Astrocyte (in vitro differentiated cells and primary cell): ENCODE measurements at places on chromosomes 3 and 15. TPM values are rescaled to one million over a fixed set of nuclear protein-coding genes. Genes with fewer than 3 reads are reported as not detected.

- DNase-seq = peak; percentile 81
- no peak overlapping the region for H3K4me3 ChIP-seq
- no peaks in the 10 kb centered on the region for H3K27me3 ChIP-seq
- H3K36me3 ChIP-seq = peaks cover 7% of the 10 kb centered on the region
- H3K27ac ChIP-seq = no peak overlapping the region
Observed at GRCh38 chr3:48433472-48434118, 3.7 kb upstream of the PLXNB1 start.

GRCh38 chr3:190716961-190717360 is 145.5 kb downstream of the GMNC start:
- no peak for DNase-seq
- no peaks in the 10 kb centered on the region for H3K27me3 ChIP-seq
- no peak overlapping the region for H3K4me3 ChIP-seq
- H3K4me1 ChIP-seq = peaks cover 4% of the 10 kb centered on the region
- no peaks in the 10 kb centered on the region for H3K36me3 ChIP-seq

- no peak for DNase-seq
- peaks cover 3% of the 10 kb centered on the region for H3K4me1 ChIP-seq
Observed at GRCh38 chr3:11619946-11620652, 23.6 kb downstream of the VGLL4 start.

DNA sequence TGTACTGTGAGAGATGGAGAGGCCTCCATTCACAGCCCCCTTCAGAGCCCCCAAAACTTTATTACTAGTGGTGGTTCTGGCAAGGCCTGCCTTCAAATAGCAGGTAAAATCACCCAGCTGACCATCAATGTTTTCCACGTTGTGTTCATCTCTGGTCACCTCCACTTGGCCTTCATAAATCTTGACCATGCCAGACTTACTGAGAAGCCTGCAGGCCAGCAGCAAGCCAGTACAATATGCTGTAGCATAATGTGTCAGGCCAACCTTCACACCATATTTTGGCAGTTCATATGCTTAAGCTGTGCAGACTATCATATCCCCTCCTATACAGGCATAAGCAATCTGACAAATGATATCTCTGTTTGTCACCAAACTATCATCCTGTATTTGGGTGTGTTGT is 62.1 kb downstream of the ZNF621 start:
- no peak overlapping the region for H3K4me3 ChIP-seq
- peaks cover 30% of the 10 kb centered on the region for H3K27me3 ChIP-seq
- no peaks in the 10 kb centered on the region for H3K4me1 ChIP-seq
- H3K27ac ChIP-seq = no peak overlapping the region
- no peaks in the 10 kb centered on the region for H3K36me3 ChIP-seq
- no peak for DNase-seq

GRCh38 chr15:55222588-55222987 is 25.8 kb upstream of the RSL24D1 start:
- no peak overlapping the region for H3K27ac ChIP-seq
- DNase-seq = no peak
- no peak overlapping the region for H3K4me3 ChIP-seq
- no peaks in the 10 kb centered on the region for H3K36me3 ChIP-seq
- H3K4me1 ChIP-seq = peaks cover 14% of the 10 kb centered on the region

- H3K4me1 ChIP-seq = peaks cover 5% of the 10 kb centered on the region
- no peaks in the 10 kb centered on the region for H3K27me3 ChIP-seq
- DNase-seq = no peak
- H3K4me3 ChIP-seq = no peak overlapping the region
Observed at GRCh38 chr15:29308299-29308698, 38.7 kb upstream of the NSMCE3 start.

DNA sequence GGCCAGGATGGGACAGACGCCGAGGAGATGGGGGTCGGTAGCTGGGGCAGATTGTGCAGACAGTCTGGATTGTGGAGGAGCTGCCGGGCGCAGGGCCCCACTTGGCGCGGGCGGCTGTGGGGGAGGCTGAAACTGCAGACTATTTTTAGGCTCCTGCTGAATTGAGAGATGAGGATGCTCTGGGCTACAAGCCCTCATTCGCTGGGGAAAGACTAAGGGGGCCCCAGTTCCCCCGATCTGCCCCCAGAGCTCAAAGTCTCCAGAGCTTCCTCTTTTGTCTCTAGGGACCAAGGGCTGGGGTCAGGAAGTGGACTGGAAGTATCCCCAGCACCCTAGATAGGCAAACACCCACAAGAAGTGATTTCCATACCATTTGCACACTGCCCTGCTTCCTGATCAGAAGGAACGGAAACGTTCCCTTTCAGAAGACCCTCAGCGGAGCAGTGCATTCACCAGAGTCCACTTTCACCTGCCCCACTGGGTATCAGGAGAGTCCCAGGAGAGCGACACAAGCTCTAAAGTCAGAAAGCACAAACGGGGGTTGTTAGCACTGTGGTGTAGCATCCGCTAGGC is 29.7 kb downstream of the SEMA7A start:
- no peaks in the 10 kb centered on the region for H3K36me3 ChIP-seq
- H3K4me1 ChIP-seq = peaks cover 86% of the 10 kb centered on the region
- H3K27ac ChIP-seq = peak overlapping the region; percentile 34
- no peak for DNase-seq
- no peaks in the 10 kb centered on the region for H3K27me3 ChIP-seq

- no peak overlapping the region for H3K4me3 ChIP-seq
- no peak overlapping the region for H3K27ac ChIP-seq
- no peak for DNase-seq
- H3K36me3 ChIP-seq = no peaks in the 10 kb centered on the region
- H3K4me1 ChIP-seq = no peaks in the 10 kb centered on the region
Observed at GRCh38 chr15:49741712-49742111, 120.9 kb downstream of the DTWD1 start.

DNA sequence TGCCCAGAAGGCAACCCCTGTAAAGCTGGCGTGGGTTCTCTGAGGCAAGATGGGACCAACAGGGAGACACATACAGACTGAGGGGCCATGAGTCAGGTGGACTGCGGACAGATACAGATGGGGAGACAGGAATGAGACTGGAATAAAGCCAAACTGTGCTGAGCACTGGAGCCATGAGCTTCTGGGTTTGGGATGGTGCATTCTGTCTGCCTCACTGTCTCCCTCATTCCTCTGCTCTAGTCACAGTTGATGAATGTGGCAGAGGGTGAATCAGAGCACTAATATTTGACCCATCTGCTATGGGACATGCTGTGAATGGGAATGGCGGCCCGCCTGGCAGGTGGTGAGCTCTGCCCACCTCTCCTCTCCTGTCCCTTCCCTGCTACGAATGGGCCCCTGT is 262.9 kb downstream of the EPHB1 start:
- no peaks in the 10 kb centered on the region for H3K4me1 ChIP-seq
- no peak for DNase-seq
- H3K27me3 ChIP-seq = no peaks in the 10 kb centered on the region
- H3K4me3 ChIP-seq = no peak overlapping the region

DNA sequence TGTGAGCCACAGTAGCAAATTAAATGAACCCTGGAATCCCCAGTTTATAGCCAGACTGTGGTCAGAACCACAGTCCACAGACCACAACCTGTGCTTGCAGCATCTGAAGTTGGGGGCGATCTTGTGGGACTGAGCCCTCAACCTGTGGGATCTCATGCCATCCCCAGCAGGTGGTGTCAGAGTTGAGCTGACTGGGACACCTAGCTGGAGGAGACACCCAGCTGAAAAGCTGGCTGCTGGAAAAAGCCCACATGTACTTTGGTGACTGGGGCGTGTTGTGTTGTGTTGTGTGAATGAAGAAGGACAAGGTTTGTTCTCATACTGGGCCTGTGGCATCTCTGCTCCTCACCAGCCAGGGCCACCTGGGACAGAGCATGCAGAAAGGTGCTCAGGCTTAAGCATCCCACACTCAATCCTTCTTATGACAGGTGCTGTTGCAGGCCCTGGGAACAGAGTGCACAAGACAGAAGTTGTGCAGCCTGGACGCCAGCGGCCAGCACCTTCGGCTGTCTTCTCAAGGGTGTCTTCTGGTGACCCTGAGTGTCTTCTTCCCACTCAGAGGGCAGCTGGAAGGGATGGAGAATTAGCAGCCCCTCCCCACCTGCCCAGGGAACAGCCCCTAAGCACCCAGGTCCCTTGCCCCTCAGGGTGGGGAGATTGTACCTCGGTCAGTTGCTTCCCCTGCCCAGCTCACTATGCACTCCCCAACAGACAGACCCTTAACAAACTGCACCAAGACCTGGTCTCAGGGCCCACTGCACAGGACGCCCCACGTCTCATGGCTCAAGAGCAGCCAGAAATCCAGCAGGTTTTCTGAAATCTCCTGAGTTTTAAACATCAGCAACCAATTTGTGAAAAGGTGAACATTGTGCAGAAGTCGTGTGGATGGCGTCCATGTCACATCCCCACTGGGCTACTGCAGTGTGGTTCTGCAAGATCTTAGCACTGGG is 2.2 kb upstream of the UROC1 start:
- no peaks in the 10 kb centered on the region for H3K36me3 ChIP-seq
- peaks cover 7% of the 10 kb centered on the region for H3K4me1 ChIP-seq
- no peak overlapping the region for H3K27ac ChIP-seq
- no peak overlapping the region for H3K4me3 ChIP-seq

DNA sequence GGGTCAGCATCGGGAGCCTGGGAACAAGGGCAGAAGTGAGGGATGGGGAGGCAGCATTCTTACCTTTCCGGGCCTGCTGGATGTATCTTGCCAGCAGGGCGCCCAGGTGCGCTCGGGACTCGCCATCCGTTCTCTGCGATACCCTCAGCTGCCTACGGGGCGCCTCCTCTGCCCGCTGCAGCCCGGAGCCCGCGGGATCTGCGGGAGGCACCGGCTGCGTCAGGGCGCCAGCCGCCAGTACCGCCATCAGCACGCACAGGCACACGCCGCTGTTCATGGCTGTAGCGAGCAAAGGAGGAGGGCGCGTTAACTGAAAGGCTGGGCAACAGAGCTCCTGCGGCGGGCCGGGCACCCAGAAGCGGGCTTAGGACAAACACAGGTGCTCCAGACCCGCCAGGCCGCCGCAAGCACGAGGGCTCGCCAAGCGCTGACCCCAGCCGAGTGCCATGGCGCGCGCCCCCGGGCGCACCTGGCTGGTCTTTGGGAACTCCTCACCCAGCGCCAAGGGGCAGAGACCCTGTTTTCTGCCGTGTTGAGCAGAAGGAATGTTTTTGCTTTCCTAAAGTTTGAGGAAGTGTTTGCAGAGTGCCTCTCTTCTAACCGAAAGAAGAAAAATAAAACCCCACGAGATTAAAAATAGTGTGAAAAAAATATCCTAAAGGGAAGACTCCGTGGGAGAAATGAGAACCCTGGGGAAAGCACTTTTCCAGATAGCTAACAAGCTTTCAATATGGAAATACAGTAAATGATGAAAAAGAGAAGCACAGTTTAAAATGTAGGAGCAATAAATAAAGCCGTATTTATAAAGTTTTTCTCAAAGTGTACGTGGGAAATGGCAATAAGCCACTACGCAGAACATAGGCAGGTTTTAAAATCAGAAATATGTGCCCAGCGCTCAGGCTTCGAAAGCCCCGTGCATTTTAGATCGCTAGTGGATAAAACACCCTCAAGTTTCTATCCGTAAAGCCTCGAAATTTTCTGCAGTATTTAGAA is 2.3 kb downstream of the CCK start:
- DNase-seq = no peak
- H3K4me1 ChIP-seq = peaks cover 14% of the 10 kb centered on the region
- no peaks in the 10 kb centered on the region for H3K36me3 ChIP-seq
- peak overlapping the region; percentile 19 for H3K4me3 ChIP-seq
- H3K27me3 ChIP-seq = peaks cover 33% of the 10 kb centered on the region

DNA sequence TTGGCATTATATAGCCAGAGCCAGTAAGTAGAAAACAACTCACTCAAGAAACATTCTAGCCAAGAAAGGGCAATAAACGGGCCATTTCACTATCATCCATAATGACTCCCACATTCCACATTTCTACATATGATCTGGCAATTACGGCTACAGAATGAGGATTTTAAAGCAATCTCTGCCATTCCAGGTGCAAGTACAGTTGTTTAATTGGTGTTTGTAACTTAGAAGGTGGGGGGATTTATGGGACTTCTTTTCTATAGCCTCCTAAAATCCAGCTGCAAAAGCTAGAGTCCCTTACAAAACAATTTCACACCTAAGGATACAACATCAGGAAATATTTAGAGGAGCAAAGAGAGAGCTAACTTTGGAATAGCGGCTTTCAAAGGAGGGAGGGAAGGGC is 295.4 kb upstream of the RORA start:
- H3K4me3 ChIP-seq = no peak overlapping the region
- no peak overlapping the region for H3K27ac ChIP-seq
- no peaks in the 10 kb centered on the region for H3K4me1 ChIP-seq
- H3K27me3 ChIP-seq = no peaks in the 10 kb centered on the region

- H3K27me3 ChIP-seq = no peaks in the 10 kb centered on the region
- DNase-seq = peak; percentile 71
- H3K36me3 ChIP-seq = no peaks in the 10 kb centered on the region
- H3K4me3 ChIP-seq = peak overlapping the region; percentile 15
Observed at GRCh38 chr3:157130467-157131251, 29.3 kb downstream of the CCNL1 start.

- DNase-seq = no peak
- no peak overlapping the region for H3K4me3 ChIP-seq
- peaks cover 2% of the 10 kb centered on the region for H3K27me3 ChIP-seq
- H3K36me3 ChIP-seq = no peaks in the 10 kb centered on the region
- no peak overlapping the region for H3K27ac ChIP-seq
- no peaks in the 10 kb centered on the region for H3K4me1 ChIP-seq
Observed at GRCh38 chr3:170640737-170641171, 54.9 kb upstream of the SLC7A14 start.

- no peaks in the 10 kb centered on the region for H3K27me3 ChIP-seq
- no peak overlapping the region for H3K4me3 ChIP-seq
- DNase-seq = no peak
- H3K27ac ChIP-seq = no peak overlapping the region
Observed at GRCh38 chr3:57680046-57680445, 12.8 kb downstream of the DENND6A start.

GRCh38 chr3:52226229-52226817 is 878 bp upstream of the TLR9 start:
- H3K27me3 ChIP-seq = no peaks in the 10 kb centered on the region
- H3K4me1 ChIP-seq = no peaks in the 10 kb centered on the region
- peaks cover 11% of the 10 kb centered on the region for H3K36me3 ChIP-seq
- DNase-seq = no peak
- H3K27ac ChIP-seq = no peak overlapping the region

- H3K27ac ChIP-seq = no peak overlapping the region
- no peaks in the 10 kb centered on the region for H3K4me1 ChIP-seq
- no peaks in the 10 kb centered on the region for H3K27me3 ChIP-seq
Observed at GRCh38 chr3:38608086-38608775, 41.3 kb downstream of the SCN5A start.

GRCh38 chr3:142046320-142047020 is 102.9 kb downstream of the TFDP2 start:
- no peaks in the 10 kb centered on the region for H3K36me3 ChIP-seq
- H3K4me1 ChIP-seq = no peaks in the 10 kb centered on the region
- H3K4me3 ChIP-seq = no peak overlapping the region
- no peak for DNase-seq

Gene DZIP3
- 10.9 and 12.9 TPM in 2 replicates for total RNA-seq

Gene SLC51A
- not detected in 2 replicates for total RNA-seq

Gene POLQ
- total RNA-seq = 0.82 and 1.3 TPM in 2 replicates

Gene FBLN2
- total RNA-seq = 36.6 and 57.3 TPM in 2 replicates

Gene KNL1
- 2.0 and 3.3 TPM in 2 replicates for total RNA-seq

Gene FOXL2NB
- total RNA-seq = 3.9 and 5.2 TPM in 2 replicates

Gene PAQR5
- 0.87 and 1.2 TPM in 2 replicates for total RNA-seq

Gene UROC1
- not detected in 2 replicates for total RNA-seq
